ENCODE measurements at places on chromosomes 4 and X.

- DNase-seq = no peak
Measured at GRCh38 chrX:9072281-9072680, 38.4 kb upstream of the FAM9B start.

DNA sequence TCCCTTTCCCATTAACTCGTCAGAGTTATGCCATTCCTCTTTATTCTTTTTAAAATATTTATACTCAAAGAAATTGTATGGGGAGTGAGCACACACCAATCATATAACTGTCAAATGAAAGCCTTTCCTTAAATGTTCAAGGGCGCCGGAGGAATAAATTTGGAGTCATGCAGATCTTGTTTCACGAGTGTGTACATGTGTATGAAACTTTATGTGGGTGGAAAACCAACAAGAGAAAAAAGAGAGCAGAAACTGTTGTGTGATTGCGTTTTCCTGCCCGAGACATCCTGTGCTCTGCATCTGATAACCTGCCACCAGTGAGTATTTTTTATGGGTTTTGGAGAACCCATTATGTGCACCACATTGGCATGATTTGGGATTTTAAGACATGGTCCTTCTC, 88.3 kb downstream of the FHDC1 start:
- DNase-seq = no peak

DNA sequence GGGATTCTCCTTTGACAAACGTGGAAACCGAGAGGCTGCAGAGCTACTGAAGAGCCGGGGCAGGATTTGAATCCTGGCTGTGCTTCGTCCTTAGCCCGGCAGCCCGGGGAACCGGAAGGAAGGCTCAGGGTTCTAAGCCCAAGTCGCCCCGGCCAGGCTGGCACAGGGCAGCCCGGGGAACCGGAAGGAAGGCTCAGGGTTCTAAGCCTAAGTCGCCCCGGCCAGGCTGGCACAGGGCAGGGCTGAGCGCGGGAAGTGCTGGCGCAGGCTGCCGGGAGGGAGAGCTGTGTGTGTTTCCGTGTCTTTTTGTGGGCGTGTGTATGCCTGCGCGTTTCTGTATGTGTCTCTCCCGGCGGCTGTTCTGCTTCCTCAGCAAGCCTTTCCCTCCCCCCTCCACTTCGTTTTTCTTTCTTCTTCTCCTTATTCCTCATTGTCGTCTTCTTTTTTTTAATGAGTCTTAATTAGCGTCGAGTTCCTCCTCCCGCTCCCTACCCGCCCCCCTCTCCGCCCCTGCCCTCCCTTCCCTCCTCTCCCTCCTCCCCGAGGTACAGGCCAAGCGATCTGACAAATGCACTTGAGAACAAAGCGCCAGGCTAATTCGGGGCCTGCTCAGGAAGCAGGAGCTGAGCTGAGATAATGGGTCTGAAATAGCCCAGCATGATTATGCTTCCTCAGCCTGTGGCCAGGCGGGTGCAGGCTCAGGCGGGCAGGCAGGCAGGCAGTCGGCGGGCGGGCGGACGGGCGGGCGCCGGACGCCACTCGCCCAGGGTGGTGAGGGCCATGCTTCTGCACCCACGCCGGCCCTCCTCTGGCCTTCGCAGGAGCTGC, 65.9 kb downstream of the EFNB1 start:
- no peak for DNase-seq

GRCh38 chr4:44928785-44929184, 202.4 kb upstream of the GNPDA2 start:
- DNase-seq = no peak

DNA sequence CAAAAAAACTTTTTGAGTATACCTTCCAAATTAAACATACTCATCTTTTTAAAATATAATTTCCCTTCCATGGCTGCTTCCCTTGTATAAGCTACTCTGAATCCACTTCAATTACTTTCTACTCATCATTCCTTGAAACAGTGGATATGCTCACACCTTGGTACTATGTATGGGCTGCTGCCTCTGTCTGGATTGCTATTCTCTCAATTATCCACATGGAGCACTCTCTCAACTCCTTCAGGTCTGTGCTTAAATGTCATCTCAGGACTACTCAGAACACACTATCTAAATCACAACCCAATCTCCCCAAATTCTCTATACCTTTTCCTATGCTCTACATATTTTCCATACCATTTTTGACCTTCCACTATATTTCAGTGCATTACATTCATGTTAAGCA, 898.9 kb upstream of the EPHA5 start:
- no peak for DNase-seq

DNA sequence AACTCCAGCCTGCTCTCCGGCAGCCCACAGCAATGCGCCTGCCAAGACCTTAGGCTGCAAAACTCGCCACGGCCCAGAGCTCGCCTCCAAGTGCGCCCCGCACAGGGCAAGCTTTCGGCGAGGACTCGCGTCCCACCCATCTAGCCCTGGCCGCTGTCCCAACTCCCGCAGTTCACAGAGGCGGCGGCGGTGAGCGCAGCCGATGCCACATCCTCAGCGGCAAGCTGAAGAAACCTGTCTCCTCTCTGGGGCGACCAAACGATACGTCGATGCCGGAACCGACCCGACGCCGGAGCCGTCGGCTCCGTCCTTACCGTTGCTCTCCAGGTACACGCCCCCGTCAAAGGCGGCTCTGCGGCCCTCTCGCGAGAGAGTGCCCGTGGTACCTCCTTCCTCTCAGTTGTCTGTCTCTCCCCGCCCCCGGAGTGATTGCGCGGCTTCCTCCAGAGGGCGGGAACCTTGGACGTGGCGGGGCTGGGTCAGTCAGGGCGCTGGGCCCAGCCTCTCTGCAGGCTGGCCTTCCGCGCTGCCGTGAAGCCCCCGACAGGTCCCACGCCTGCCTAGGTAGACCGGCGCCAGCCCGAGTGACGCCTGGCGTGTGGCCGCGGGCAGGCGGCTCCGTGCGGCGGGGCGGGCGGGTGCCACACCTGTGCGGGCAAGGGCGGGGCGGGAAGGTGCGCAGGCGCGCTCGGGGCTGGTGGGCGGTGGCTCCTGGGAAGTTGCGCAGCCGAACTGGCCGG, 380 bp upstream of the RAB33B start:
- peak; percentile 91 for DNase-seq

- no peak for DNase-seq
Measured at GRCh38 chrX:42732506-42732905, 45.5 kb downstream of the PPP1R2C start.

DNA sequence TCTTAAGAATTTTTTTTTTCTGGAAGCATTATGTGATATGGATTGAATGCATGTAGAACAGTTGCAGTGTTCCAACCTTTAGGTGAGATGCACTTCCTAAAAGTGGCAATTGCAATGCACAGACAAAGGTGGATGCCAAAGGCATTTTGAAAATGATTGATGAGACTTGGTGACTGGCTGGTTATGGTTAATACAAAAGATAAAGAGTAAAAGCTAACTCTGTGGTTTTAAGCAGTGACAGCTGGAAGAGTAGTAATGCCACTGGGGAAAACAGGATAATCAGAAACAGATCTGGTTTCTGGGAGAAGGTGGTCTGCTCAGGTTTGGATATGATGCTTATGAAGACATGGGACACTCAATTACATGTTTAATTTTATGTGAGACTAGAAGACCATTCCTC, 345.6 kb downstream of the RPA4 start:
- DNase-seq = no peak

- DNase-seq = no peak
Measured at GRCh38 chr4:177281351-177281909, 28.2 kb upstream of the NEIL3 start.

DNA sequence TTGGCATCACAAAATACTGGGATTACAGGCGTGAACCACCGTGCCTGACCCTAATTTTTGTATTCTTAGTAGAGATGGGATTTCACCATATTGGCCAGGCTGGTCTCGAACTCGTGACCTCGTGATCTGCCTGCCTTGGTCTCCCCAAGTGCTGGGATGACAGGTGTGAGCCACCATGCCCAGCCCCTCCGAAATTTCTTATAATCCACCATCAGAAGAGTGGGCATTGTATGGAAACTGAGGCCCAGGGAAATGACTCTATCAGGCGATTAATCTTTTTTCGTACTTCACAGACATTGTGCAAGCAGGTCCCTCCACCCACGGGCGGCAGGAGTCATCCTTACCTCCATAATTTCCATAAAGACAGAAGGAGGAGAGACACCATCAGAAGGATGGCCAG, 16.0 kb downstream of the CRLF2 start:
- no peak for DNase-seq

DNA sequence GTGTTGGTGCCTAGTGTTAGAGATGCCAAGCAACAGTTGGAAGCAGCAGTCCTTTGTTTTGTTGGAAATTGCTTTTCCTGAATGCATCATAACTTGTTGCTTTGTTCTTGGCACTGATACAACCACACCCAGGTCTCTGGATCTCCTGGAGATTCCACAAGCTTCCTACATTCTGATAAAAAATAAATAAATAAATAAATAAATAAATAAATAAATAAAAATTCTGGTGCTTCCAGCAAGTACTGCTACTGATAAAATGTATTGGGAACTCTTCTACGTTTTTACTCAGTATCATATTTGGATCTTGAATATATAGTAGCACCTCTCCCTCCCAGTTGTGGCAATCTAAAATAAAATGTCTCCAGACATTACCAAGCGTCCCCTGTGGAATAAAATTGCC, 62.7 kb upstream of the GRID2 start:
- no peak for DNase-seq

- no peak for DNase-seq
Measured at GRCh38 chrX:110318664-110318968, 731 bp upstream of the AMMECR1 start.

DNA sequence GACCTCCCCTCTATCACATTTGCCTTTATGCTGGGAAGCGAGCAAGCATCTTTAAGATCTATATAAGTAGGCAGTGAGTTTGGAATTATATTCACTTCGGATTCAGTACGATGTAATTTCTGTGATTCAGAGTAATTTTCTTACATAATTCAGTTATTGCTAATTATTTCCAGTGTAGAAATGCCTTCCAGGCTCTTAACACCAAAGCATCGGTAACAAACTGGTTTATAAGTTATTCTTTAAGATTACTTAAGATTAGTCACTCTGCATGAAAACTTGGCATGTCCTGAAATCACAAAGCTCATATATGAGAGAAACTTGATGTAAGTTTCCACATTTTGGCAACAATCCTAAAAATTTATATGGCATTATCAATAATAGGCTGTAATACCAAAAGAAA, 120.8 kb downstream of the ADAMTS3 start:
- DNase-seq = no peak

- no peak for DNase-seq
Measured at GRCh38 chr4:92099861-92100260, 203.9 kb upstream of the GRID2 start.

GRCh38 chr4:144647095-144647561, 1.2 kb downstream of the HHIP start:
- no peak for DNase-seq

DNA sequence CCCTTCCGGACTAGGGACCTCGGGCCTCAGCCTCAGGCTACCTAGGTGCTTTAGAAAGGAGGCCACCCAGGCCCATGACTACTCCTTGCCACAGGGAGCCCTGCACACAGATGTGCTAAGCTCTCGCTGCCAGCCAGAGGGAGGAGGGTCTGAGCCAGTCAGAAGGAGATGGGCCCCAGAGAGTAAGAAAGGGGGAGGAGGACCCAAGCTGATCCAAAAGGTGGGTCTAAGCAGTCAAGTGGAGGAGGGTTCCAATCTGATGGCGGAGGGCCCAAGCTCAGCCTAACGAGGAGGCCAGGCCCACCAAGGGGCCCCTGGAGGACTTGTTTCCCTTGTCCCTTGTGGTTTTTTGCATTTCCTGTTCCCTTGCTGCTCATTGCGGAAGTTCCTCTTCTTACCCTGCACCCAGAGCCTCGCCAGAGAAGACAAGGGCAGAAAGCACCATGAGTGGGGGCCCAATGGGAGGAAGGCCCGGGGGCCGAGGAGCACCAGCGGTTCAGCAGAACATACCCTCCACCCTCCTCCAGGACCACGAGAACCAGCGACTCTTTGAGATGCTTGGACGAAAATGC, at the start of gene WAS:
WAS (plus strand) TSS at position 389 of the 572 bp plus-strand sequence; CDS start at position 444, 55 bp downstream.
- DNase-seq = no peak

DNA sequence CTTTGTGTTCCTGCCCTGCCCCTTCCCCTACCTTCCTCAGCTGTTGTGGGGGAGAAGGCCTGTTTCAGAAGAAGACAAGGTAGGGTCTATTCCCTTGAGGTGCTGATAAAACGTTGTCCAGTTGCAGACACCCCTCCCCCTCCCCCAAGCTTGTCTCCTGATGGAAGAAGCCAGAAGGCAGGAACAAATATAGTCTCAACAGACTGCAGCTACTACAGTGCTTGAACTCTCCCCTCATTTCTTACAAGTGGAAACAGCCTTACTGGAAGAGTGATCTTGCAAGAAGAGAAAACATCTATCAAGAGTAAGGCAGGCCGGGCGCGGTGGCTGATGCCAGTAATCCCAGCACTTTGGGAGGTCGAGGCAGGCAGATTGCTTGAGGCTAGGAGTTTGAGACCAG, 11.0 kb upstream of the MAP7D3 start:
- DNase-seq = no peak

DNA sequence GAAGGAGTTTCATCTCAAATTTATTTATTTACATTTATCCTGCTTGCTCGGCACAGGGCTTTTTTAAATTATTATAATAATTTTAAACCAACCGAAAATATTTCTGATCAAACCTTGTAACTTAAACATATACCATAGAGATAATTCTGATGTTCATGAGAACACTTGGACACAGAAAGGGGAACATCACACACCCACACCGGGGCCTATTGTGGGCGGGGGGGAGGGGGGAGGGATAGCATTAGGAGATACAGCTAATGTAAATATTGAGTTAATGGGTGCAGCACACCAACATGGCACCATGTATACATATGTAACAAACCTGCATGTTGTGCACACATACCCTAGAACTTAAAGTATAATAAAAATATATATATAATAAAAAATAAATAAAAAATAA, 2.9 kb downstream of the ANXA5 start:
- no peak for DNase-seq

GRCh38 chrX:72180539-72180938, 1.0 kb upstream of the PIN4 start:
- no peak for DNase-seq

DNA sequence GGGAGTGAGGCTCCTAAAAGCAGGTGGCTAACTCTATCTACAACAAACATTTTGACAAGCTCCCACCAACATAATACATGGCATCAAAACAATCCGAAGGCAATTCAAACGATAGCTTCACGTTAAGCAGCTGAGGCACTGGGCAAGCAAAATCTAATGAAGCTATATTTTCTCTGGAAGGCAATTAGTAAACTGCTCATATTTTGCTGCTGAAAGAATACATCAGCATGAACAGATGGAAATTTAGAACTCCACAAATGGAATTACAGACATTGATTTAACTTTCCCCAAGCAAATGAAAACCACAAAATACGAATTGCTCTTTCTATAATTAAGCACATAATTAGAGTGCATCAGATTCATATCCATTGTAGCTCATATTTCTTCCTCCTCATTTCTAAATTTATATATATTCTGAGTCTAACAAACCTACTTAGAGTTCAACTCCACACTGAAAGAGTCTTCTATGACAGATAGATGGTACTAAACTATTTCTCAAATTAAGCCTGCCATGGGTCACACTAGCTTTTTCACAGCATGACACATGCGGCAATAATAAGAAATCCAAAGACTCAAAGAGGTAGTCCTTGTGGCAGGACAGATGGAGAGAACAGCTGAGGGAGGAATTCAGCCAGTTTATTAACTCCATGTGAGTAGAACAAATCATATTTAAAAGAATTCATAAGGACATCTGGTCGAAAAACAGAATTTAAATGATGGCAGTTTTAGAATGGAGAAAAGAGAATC, 305.4 kb downstream of the MAPK10 start:
- DNase-seq = no peak

All from stimulated activated CD4-positive, alpha-beta T cell treated with anti-CD3 and anti-CD28 coated beads, TNF-alpha, amount 100 ng/mL, for 1 hour (primary cell).